ENCODE measurements at places on chromosomes 2 and 18. TPM values are rescaled to one million over a fixed set of nuclear protein-coding genes. Genes with fewer than 3 reads are reported as not detected.
A peak's percentile ranks its signal among the peaks of the same experiment; 100 is the strongest.

DNA sequence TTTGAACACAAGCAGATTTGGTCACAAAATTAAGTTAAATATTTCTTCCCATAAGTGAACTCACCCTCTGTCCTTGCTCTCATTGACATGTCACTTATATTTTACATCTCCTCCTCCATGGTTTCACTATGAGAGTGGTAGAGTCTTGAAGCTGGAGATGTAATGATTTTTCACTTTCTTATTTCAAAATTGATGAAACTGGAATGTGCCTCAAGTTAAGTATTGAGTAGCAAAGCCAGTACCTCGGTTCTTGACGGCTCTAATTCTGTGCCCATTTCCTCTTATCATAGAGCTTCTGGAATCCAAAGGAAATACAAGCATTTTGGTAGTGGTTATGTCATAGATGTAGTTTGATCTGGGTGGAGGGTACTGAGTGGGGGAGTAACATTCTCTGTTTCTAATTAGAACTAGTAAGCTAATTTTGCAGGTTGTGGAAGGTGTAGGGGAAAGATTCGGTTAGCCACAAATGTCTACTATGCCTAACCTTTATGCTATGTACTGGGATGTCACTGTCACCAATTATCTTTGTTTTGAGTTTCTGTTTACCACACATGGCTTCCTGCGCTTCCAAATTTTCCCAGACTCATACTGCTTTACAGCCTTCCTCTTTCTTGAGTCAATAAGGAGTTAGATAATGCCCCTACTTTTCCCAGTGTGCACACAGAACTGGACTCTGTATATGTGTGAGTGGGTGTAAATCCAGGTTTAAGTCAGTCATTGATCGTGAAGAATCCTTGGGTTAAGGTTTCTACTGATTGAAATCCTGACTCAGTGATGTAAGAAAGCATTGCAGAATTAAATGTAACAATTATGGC lies 96.8 kb downstream of the DIS3L2 start:
- no peak for DNase-seq

DNA sequence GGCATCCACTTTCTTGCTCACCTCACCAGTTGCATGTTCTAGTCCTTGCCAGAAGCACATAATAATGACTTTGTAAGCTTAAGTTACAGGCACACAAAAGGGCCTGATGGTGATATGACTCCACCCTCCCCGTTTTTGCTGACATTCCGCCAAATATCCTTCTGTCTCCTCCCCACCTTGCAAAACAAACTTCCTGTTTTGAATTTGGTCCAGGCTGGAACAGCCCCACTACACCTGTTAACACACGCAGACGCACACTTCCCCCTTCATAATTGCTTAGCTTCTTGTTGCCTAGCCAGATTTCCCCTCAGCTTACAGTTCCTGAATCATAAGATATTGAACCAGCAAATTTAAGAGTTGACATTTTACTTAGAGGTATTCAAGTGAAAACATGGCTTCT lies at the start of gene MGAT5:
TSS of gene MGAT5 (plus strand) at position 269 of the 400 bp plus-strand sequence. CDS start 332 bp downstream, outside the sequence.
- DNase-seq = no peak

DNA sequence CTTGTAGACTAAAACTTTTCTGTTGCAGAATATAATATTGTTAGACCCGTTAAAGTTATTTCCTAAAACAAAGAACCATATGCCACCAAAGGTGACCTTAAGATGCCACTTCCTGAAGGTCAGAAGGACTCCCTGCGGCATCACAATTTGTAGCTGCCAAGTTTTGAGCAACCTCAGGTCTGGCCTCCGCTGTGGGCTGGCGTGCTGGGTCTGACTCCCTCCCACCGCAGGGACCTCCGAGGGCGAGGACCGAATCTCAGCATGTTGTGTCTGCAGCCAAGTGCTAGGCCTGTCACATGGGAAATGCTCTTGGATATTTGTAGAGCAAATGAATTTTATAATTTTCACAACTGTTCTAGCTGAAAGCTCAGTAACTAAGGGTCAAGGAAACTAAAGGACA lies 285.9 kb downstream of the NDUFA10 start:
- no peak for DNase-seq

GRCh38 chr18:36446059-36446458 lies 148.5 kb downstream of the FHOD3 start:
- no peak for DNase-seq

DNA sequence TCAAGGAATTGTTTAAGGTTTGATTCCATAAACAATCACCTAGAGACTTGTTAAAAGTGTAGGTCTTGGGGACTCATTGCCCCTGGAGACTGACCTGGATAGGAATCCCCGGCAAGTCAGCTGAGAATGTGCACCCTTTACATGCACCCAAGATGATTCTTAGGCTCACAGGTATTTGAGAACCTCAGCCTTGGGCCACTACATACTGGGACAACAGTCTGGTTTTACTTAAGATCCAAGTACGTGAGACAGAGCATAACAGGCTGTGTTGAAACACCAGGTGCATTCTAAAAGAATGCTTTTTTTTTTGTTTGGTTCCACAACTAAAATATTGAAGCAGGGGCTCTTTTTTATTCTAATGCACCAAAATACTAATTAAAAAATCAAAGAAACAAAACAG lies 215.8 kb downstream of the TMX3 start:
- no peak for DNase-seq

DNA sequence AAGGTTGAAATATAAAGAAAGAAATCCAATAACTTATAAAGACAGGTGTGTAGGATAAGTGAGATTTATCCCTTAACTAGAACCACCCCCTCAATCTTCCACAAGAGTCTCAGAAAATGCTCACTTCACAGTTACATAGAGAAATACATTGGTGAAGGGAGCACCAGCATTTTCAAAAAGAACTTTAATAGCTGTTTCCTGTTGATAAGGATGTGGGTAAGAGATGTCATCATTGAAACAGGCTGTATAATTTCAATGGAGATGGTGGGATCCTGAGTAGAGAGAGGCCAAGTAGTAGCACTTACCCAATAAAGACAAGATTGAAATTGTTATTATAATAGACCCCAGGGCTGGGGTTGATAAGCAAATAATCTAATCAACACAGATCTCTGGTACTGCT lies 162.2 kb upstream of the TACR1 start:
- no peak for DNase-seq

- DNase-seq = no peak
Measured at GRCh38 chr18:28541276-28541930, 364.5 kb upstream of the CDH2 start.

- DNase-seq = no peak
Measured at GRCh38 chr2:227848586-227848985, 22.8 kb upstream of the DAW1 start.

DSC3 gene
- 0.05 TPM for total RNA-seq

SPATS2L gene
- 70.8 TPM for total RNA-seq

DNA sequence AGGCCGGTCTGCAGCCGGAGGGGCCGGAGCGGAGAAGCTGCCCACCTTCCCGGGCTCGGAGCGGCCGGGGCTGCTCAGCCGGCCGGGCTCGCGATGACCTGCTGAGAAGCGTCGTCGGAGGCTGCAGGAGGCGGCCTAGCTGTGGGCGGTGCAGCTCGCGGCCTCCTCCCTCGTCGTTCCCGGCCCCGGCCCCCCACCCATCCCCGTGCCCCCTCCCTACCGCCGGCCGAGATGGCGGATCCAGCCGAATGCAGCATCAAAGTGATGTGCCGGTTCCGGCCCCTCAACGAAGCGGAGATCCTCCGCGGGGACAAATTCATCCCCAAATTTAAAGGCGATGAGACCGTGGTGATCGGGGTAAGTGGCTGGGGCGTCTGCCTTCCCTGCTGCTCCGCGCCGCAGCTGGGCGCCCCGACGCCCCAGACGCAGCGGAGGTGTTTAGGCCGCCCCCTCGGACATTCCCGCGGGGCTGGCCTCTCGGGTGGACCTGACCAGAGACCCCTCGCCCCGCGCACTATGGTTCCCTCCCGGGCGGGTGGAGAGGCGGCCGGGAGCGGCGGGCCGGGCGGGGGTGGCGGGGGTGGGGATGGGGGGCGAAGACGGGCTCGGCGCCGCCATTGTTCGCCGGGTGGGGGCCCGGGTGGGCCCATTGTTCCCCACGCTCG lies 492 bp downstream of the KIF5C start:
- DNase-seq = no peak

DNA sequence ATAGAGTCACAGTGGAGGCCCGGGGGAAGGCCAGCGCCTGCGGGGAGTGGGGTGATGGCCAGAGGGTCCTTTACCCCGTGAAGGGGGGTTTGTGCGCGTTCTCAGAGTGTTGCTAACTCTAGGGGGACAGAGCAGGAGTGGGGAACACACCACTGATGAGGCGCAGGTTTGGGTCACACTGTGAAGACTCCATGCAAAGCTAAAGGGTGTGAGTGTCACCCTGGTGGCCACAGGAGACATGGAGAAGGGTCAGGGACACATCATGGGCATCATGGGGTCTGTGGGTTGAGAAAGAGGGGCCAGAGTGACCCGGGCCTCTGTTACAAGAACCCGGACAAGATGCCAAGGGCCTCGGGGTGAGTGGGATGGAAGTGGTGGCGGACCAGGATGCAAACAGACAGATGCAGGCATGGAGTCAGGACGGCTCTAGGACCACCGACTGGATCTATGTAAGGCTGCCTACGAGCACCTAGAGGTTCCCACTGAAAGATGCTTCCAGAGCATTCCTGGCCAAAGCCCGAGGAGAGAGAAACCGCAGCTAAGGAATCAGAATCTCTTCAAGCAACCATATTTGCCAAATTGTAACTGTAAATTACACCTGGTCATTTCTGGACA lies 84.3 kb downstream of the PXDN start:
- no peak for DNase-seq

PLA2R1 gene
- total RNA-seq = 20.4 TPM

RNF25 gene
- total RNA-seq = 38.6 TPM

- DNase-seq = no peak
Measured at GRCh38 chr2:43685357-43685756, 9.1 kb upstream of the C1GALT1C1L start.

- peak; percentile 68 for DNase-seq
Measured at GRCh38 chr2:28360718-28361293, 31.9 kb upstream of the FOSL2 start.

SLC19A3 gene
- total RNA-seq = 2.1 TPM

POTEE gene
- total RNA-seq = 0.13 TPM

LRPPRC gene
- total RNA-seq = 67.6 TPM

- no peak for DNase-seq
Measured at GRCh38 chr2:233823731-233824121, 30.6 kb downstream of the HJURP start.

VIL1 gene
- total RNA-seq = not detected

DNA sequence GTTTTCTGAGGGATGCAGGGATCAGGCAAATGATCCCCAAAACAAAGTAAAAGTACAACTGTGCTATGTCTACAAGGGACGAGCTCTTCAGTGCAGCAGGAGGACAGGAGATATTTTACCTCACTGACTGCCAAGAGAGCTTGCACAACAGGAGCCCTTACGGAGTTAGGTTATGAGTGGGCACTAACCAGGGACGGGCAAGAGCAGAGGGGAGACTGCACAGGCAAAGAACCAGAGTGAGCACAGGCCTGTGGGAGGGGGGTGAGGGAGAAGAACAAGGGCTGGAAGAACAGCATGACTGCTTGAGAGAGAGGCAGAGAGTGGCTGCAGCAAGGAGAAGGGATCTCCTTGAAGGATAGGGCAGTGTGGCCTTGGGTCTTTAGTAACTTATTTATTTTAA lies 101.1 kb upstream of the PID1 start:
- peak; percentile 56 for DNase-seq

GRCh38 chr2:223500709-223501108 lies 101.5 kb downstream of the SCG2 start:
- DNase-seq = no peak

- DNase-seq = no peak
Measured at GRCh38 chr2:168956392-168956791, 55.3 kb downstream of the G6PC2 start.

MRPL19 gene
- 38.5 TPM for total RNA-seq

DNA sequence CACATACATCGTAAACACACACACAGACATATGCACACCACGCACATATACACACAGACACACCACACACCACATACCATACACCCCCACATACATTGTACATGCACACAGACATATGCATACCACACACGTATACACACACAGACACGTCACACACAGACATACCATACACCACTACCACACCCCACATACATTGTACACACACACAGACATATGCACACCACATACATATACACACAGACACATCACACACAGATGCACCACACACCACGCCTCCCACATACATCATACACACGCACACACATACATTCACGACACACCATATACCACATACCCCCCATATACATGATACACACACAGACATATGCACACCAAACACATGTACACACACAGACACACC lies 58.4 kb downstream of the KIF5C start:
- no peak for DNase-seq

- no peak for DNase-seq
Measured at GRCh38 chr2:207854484-207855440, 85.1 kb upstream of the FZD5 start.

- DNase-seq = peak; percentile 22
Measured at GRCh38 chr2:215832791-215833190, 180.6 kb downstream of the MREG start.

DNA sequence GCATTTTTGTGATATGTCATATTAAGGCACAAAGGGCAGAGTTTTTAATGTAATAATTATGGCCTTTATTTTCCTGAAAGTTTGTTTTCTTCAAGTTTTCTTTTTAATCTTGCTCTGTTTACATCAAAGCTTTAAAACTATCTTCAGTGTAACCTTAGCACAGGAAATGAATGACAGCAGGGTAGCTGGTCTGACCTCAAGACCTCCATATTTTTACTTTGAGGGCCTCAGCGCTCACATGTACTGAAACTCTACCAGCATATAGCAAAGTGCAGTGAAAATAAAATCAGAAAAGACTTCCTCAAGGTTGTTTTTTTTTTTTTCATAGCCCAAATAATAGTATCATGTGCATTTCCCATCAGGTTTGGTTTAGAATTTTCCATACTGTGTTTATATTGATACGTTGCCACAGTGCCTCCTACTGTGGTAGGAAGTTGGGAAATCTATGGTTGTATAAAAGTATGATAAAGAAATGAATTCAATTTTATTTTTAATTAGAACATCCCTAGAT lies 163.4 kb downstream of the UBE2E3 start:
- no peak for DNase-seq

ABCG8 gene
- total RNA-seq = not detected

SIX3 gene
- total RNA-seq = not detected

CD8A gene
- total RNA-seq = 1.3 TPM

Measured in ovary (tissue), 10 donors.